ENCODE measurements at places on chromosomes 11 and 22. TPM values are rescaled to one million over a fixed set of nuclear protein-coding genes. Genes with fewer than 3 reads are reported as not detected.

GALNT18 gene
- 47.4 TPM for total RNA-seq

PPP6R3 gene
- 137 TPM for total RNA-seq

- DNase-seq: no peak
These were observed 41.9 kb upstream of the MN1 start for GRCh38 chr22:27843441-27843840.

DNA sequence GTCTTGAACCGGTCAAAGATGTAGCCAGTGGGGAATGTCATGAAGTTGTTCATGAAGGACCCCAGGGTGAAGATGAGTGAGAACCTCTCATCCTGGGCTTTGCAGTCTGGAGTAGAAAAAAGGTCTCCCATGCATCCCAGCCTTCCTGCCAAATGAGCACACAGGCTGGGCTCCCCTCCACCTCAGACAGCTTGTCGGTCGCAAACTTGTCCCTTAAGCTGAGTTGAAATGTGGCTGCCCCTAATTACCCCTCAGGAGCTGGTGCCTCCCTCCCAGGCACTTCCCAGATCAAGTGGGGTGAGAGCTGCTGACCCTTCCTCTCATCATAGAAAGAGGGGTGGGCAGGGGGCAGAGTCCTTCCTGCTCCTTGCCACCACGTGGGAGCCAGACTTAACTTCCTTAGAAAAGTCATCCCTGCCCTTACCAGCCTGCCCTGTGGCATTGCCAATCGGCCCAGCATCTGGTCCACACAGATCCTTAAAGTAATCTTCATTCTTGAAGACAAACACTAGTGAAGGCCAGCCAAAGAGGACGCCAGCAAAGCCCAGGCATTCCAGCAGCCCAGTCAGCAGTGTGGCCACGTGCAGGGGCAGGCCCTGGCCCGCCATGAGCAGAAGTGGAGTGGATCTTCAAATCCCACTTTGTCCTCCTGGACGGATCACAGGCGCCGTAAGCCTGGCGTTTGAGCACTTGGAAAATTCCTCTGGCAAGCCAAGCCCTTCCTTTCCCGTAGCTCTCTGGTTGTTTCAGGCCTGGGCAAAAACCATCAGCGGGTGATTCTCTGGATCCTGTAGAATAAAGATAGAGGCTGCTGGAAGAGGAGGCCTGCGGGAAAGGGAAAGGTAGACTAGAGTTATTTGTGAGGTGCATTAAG is 1.1 kb downstream of the SLC43A3 start:
- DNase-seq: no peak

GRCh38 chr11:116644941-116645305 is 127.9 kb downstream of the BUD13 start:
- DNase-seq: no peak

- no peak for DNase-seq
These were observed 33.7 kb upstream of the SMPD1 start for GRCh38 chr11:6356503-6357055.

DNA sequence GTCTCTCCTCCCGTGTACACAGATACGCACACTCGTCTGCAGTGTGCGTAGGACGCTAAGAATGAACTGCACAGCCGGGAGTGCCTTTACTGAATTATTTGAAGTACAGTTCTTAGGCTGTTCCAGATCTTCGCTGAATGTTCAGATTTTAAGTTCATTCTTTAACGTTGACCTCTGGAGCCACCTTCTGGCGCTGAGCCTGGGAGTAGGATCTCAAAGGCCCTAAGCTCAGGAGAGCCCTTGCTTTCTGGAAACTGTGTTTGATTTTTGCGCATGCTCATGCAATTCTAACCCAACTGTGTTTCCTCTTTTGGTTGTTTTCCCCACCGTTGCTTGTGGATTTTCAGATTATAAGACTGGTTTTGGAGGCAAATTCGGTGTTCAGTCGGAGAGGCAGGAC is 22.8 kb downstream of the CTTN start:
- no peak for DNase-seq

DNA sequence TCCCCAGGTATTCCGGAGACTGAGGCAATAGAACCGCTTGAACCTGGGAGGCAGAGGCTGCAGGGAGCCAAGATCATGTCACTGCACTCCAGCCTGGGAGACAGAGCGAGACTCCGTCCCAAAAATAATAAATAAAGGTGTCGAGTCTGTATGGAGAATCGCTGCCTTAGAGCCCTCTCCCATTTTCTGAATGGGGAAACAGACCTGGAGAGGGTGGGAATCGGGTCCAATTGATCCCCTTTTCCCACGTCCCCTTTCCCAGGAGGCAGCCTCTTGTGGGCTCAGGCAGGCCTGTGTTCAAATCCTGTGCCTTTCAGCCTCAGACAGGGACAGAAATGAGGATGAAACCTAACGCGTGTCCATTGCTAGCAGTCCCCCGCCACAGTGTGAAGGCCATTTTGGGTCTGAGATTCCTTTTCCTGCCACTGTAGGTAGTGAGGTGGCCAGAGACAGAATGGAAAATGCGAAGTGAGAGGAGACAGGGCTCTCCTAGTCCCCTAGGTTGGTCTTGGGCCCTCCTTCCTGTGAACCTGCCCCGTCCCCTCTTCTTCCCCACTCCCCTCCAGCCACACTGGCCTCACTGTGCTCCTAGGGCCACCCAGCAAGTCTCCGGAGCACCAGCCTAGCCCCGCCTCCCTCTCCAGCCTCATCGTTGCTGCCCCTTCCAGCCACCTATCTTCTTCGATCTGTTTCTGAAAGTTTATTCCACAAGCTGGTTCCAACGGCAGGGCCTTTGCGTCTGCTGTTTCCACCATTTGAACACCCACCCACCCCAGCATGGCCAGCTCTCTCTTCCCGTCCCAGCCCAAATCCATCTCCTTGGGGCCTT is 2.7 kb upstream of the POLDIP3 start:
- DNase-seq: no peak

- DNase-seq: no peak
These were observed 68.4 kb upstream of the CLNS1A start for GRCh38 chr11:77705876-77706579.

- no peak for DNase-seq
These were observed 889.1 kb downstream of the OPCML start for GRCh38 chr11:132643239-132643638.

DNA sequence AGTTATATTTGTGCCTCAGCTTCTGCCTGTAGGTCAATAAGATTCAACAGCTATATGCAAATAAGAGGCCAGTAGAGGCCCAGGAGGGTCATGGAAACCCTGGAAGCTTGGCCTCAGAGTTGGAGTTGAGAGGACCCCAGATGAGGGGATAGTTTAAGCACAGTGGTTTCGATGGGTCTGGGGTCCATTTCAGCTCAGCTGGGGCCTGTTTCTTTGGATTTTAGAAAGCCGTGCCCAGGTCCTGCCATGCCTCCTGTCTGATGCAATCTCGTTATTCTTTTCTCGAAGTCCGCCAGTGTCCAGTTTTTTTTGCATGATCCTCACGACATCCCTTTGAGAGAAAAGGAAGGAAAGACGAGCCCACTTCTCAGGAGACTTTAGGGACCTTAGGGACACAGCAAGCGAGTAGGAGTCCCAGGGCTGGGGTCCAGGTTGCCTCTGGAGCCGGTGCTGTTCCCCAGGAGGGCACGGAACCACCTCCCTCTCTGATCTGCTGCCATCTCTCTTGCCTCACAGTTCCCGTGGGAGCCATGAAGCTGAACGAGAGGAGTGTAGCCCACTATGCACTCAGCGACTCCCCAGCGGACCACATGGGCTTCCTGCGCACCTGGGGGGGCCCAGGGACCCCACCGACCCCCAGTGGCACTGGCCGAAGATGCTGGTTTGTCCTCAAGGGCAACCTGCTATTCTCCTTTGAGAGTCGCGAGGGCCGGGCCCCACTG is 2.6 kb upstream of the SMDT1 start:
- no peak for DNase-seq

ANO5 gene
- total RNA-seq: 1.3 TPM

DNA sequence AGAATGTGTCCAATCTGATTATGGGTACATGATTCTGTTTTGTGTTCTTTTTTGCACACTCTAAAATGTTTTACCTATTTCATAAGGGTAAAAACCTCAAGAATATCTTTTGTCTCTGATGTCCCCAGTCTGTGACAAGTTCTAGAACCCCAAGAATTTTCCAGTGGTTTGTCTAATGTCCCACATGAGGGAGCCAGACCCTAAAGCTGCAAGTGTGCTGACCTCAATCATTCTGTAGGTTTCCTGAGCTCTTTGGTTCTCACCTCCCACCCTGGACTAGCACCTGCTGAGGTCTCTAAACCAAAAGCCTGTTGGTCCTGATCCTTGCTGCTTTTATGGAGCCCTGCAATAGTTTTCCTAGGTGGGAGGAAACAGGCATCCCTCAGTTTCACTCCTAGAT is 149.8 kb upstream of the MPPED2 start:
- DNase-seq: no peak

DNA sequence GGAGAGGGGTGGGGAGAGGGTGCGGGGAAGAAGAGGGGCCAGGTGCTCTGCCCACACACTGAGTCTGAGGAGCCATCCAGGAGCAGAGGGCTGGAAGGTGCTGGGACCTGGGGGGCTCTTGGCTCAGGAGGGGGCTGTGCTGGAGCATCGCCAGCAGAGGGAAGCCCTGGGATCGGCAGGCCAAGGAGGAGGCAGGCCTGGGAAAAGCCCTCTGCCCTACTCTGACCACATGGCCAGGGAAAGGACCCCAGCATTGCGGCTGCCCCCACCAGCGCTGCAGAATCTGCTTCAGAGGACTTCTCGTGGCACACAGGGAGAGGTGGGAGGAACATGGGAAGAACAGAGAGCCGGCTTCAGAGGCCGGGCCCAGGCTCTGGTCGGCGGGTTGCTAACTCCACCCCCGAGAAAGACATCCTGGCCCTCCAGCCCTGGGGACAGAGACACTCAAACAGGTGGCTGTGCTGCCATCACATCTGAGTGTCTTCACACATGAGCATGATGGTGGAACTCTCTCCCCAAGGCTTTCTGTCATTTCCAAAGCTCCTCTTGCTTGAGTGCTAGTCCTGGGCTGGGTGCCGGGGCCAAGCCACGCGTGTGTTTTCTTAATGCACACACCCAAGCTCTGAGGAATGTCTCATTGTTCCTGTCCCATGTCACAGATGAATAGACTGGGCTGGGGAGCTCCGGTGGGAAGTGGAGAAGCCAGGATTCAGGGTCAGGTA is 1378.0 kb downstream of the BRD1 start:
- DNase-seq: no peak

DNA sequence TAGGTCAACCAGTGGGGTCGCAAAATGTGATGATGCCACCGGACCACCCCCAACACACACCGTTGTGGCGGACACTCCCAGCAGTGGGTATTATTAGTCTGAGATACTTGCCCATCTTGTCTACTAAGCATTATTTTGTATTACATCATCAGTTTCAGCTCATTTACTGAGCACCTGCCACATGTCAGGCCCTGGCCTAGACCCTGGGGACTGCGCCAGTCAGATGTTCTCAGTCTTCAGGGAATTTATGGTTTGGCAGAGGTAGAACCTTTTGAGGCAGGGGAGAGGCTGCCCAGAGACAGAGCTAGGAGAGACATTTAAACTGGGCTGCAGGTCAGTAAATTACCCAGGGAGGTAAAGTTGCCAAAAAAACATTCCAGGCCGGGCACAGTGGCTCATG is 43.1 kb upstream of the GCAT start:
- no peak for DNase-seq

DMC1 gene
- total RNA-seq: 0.84 TPM

DNA sequence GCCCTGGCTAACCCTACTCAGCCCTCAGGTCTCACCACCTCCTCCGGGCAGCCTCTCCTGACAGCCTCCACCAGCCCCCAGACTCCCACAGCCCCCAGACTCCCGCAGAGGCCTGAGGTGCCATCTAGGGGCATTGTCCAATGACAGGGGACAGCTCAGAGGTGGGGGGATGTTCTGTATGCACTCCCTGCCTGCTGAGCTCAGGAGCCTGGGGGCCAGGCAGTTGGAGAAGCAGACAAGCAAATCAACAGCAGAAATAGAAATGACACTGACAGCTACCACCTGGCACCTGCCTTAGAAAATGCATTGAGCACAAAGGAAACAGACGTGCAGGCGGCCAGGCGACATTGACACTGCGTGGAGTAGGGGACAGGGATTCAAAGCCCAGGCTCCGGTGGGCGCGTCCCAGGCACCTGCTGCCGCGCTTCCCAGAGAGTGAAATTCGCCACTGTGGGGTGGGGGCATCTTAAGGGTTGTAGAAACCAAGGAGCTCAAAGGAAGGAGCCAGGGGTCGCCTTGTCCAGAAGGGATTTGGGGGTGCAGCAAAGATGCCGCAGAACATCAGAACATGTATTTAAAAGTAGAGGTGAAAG is 22.5 kb upstream of the WNT7B start:
- DNase-seq: no peak

DNA sequence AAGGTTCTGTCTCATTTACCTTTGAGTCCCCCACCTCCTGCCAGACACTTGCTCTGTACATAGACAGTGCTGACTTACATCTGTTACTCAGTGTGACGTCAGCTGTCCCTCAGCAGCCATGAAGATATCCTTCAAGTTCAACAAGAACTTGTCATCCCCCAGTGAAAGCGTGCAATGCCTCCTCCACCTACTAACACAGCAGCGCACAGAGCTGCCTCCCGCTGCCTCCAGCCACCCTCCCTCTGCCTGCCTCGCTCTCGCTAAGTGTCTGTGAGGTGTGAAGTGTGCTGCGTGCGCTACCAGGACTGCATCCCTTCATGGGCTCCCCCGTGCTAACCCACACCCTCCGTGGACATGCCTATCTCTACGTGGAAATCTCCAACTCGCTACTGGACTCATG is 621.4 kb downstream of the BRD1 start:
- DNase-seq: no peak

DNA sequence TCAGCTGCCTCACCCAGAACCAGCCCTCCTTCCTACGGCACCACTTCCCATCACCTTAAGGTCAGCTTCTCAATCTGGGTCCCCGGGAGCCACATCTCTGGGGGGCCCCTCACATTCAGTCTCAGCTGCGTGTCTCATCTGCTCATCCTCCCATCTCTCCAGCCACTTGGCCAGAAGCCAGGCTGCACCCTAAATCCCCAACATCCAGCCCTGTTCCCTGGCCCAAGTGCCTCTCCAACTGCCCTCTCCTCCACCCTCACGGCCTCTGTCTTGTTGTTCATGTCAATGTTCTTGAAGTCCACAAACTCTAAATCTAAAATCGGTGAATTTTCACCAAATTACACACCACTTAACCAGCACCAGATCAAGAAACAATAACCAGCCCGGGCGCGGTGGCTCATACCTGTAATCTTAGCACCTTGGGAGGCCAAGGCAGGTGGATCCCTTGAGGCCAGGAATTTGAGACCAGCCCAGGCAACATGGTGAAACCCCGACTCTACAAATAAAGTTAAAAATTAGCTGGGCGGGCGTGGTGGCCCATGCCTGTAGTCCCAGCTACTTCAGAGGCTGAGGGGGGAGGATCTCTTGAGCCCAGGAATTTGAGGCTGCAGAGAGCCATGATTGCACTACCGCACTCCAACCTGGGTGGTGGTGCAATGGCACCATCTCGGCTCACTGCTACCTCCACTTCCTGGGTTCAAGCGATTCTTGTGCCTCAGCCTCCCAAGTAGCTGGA is 33.7 kb downstream of the A4GALT start:
- DNase-seq: no peak

GRCh38 chr11:99069856-99070444 is 49.2 kb downstream of the CNTN5 start:
- DNase-seq: no peak

DNA sequence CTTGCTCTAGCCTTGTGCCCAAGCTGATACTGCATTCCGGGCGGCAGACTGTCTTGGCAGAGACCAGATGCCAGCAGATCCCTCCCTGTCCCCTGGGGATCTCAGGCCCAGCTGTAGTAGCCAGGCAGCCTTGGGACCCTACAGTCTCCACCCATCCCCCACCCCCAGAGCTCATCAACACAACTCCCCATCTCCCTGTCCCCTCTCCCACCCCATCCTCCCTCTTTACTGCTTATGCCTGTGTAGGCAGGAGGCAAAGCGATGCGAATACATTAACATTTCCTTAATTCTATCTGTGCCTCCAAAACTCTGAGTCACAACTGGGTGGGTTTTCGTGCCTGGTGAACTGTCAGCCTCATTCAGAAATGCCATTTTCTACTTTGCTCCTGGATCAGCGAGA is 547.6 kb downstream of the BUD13 start:
- DNase-seq: no peak

All from omental fat pad (tissue), 4 donors.